ENCODE measurements at places on chromosomes 4 and X.
A peak's percentile ranks its signal among the peaks of the same experiment; 100 is the strongest.

DNA sequence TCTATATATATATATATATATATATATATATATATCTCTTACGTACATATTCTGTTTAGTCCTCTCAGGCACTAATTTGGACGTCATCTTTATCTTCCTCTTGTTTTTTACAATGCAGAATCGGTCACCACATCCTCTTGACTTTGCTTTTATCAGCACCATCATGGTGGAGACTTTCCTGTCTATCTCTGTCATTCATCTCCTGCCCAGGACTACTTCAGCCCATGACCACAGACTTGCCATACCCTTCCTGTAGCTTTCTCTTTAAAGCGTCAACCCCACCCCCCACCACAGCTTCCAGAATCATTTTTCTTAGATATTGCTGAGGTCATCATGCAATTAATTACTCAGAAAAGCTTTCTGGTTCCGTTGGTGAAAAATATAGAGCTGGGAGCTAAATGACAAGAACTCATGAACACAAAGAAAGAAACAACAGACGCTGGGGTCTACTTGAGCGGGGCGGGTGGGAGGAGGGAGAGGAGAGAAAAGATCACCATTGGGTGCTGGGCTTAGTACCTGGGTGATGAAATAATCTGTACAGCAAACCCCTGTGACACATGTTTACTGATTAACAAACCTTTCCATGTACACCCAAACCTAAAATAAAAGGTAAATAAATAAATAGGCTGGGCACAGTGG, 30.5 kb upstream of the PRKX start:
- no peak for DNase-seq

- DNase-seq, result no peak
Observed at GRCh38 chr4:12146339-12146738, 717.6 kb upstream of the HS3ST1 start.

DNA sequence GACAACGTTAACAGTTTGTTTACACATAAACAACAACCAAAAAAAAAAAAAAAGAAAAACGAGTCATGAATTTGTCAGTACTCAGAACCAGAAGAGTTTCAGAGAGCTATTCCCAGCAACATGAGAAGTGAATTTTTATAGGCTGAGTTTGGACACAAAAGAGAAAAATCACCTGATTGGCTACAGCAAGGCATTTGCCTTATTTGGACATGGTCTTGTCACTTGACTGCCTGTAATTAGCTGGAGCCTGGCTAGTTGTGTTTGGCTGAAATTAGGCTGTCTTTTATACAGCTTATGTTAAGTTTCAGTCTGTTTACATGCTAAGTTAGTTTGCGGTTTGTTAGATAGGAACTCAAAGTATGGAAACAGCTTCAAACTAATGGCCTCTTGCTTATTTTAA, 880 bp upstream of the TEX13A start:
- DNase-seq, result no peak

GRCh38 chr4:139083607-139083955, 68.0 kb downstream of the NOCT start:
- DNase-seq, result peak; percentile 58

DNA sequence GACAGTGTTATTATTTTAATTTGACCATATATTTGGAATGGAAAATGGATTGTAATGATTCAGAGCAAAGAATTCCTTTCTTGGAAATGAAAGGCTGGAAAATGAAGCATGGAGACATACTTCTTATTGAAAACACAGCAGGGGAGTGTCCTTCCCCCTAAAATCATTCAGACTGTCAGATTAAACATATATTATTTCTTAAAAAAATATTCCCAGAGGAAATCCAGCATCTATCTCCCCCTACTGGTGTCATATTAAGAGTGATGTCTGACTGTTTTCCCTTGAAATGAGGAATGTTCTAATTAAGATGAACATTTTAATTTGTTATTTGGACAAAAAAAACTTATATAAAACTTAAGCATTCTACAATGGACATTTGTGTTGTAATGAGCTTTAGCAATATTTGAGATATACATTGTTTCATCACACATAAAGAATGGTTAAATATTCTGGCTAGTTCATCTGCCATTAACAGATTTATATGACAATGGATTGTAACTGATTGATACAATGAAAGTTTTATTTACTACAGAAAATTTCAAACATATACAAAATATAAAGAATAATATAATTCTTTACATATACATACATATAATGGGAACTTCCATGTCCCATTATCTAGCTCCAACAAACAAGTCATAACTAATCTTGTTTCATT, 264.6 kb downstream of the SPRY1 start:
- DNase-seq, result no peak

DNA sequence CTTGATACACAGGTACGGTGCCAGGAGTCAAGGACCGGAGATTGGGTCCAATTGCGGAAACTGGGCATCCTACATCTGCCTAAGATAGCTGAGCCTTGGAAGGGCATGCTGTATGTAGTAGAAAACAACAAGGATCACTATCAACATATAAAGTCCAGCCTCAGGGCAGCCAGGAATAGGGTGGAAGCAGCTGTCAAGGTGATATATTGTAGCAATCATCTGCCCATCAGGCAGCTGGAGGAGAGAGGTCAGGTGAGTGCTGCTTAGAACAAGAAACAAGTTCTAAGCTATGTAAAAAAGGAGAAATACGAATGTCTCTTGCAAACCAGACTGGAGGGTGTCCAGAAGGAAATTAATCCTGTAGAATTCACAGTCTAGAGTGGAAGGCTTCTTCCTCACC, 34.8 kb downstream of the KCNE5 start:
- no peak for DNase-seq

DNA sequence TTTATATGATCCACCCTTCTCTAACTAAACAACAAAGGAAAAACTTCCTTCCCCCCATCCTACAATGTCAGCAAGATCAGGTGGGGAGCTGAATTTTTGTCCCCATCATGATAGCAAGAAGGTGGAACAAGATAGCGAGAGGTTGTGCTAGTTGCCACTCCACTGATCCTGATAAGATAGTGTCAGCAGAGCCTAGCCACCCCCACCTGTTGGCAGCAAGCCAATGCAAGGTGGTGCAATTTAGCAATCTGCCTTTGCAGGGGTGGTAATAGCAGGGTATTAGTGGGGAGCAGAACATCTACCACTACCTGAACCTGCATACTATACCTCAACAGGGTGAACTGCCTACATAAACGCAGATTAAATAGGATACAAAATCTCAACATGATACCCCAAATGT, 80.2 kb upstream of the MAMLD1 start:
- no peak for DNase-seq

DNA sequence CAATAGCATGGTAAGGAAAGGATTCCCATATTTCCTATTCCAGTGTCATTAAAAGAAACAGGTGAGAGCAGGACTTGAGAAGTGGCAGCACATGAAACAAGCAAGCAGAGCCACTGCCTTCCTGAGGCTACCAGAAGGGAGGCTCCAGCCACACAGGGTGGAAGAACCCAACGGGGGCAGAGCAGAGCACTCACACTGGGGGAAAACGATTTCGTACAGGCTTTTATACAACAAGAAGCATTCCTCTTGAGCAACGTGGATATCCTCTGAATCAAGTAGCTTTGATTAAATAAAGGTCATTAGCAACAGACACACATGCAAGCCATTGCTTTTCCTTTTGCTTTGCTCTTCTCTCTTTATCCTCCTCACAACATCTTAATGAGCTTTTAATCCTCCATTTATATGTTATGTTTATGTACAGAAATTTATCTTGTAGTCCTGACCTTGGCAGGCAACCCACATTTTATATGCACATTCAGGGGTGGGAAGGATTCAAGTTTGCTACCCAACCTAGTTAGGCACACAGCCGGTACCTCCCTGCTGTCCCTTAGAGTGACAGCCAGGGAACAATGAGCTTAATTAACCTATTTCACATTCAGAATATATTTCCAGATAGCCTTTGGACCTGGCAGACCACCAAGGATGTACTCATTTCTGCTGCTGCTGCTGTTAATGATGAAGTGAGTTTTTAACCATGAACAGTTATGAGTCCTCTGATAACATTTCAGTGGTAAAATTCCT, 202.1 kb downstream of the ARHGAP24 start:
- no peak for DNase-seq

Data from NCI-H1930 (cell line).